ENCODE measurements at places on chromosomes 3 and 15.

DNA sequence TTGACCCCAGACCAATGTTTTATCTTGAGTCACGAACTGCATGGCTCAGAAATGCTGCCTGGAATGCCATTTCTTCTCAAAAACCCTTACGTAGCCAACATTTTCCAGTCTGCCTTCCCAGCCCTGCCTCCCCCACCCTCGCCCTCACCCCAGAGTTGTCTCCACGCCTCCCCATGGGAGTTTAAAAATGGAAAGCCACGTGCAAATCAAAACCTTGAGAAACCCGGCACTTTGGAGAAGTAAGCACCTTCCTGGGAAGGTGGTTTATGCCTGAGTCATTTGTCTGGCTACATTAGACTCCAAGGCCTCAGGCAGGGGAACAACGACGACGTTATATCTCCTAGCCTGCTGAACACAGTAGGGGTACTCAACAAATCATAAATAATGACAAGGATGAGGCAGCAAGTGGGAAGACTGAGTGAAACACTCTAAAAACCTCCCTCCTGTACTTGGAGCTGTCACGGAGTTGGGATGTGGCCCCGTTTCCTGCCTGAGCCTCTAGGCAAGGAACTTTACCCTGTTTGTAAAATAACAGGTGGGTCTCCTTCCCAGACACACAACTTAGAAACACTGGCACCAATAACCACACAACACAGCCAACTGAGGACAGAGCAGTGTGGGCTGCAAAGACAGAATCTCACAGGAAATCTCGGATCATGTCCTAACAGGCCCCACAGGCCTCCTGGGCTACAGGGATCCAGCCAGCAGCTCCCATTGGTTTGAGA lies 179.1 kb downstream of the NTRK3 start:
- no peak for DNase-seq

- no peak for DNase-seq
Observed at GRCh38 chr3:180934638-180935037, 22.2 kb downstream of the FXR1 start.

GRCh38 chr3:191721990-191722389 lies 261.0 kb downstream of the PYDC2 start:
- DNase-seq: no peak

DNA sequence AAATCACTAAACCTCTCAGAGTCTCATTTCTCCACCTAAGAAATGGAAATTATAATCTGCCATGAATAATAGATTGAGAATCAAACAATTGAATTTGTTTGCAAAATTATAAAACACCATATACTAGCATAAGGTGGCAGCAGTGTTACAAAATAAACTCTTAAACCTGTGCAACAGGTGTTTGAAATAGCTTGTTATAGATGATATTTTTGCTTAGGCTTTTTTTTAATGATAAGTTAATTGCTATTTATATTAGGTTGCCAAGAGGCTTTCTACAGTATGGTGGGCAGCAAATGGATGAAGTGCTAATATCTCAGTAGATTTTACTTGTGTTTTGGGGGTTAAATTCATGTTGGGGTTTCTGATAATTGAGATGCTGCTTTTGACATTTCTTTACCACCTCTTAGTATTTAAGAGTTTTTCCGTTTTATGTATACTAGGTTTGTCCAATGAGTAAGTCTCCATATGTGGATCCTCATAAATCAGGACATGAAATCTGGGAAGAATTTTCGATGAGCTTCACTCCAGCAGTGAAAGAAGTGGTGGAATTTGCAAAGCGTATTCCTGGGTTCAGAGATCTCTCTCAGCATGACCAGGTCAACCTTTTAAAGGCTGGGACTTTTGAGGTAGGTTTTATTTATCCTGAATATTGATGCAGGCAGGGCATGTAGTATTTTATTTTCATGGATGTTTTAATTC lies 19.6 kb downstream of the NR1D2 start:
- DNase-seq: no peak

- DNase-seq: no peak
Observed at GRCh38 chr3:33417066-33417673, 23.0 kb downstream of the UBP1 start.

- no peak for DNase-seq
Observed at GRCh38 chr3:44184319-44184953, 57.2 kb upstream of the TOPAZ1 start.

DNA sequence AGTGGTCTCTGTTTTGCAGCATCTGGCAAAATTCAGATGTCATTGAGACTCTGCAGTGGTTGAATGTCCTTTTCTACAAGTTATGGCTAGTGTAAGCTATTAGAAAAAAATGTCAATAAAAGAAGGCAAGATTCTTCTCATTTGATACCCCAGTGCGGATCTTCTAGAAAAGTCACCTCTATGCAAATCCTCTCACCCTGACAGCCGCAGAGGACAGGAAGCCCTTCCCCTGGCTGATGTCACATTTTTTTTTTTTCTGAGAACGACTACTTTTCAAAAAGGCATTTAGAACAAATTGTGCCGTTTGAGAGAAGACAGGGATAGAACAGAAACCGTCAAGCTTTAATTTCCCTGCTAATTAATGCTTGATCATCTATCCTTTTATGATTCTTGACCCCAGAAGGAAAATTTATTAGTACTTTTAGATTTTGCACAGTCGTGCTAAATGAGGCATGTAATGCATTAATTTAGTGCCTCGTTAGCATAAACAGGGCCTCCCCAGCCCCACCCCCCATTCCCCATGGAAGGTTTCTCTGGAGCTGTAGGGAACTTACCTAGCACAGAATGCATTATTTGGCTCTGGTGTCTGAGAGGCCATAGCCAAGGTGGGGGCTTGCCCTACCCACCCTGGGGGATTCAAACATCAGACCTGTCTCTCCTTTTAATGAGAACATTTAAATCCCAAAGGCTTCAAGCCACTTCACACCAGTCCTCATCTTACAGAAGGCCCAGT lies 183.8 kb downstream of the OPA1 start:
- DNase-seq: no peak

GRCh38 chr3:187808527-187808895 lies 63.2 kb upstream of the BCL6 start:
- DNase-seq: no peak

DNA sequence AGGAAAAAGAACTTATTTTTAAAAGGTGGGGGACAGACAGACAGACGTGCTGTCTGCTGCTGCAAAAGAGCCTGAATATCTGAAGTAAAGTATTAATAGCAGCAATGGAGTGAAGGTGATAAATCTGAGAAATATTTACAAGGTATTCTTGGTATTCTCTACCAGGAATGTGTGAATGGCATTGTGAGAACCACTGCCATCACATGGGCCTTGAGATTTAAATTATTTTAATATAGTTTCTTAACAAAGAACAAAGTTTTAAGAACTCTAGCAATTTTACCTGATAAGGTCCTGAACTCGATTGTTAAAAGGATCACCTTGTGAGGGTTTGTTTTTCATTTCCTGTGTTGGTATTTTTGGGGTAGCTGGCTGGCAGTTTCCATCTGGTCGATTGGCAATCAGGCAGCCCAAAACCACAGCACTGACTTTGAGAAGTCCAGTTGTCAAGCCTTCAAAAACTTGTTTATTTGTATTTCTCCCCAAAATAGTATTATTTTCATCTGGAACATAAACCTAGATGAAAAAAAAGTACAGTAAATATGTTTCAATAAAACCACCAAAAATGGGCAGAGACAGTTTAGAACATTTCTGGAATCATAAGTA lies 97.3 kb downstream of the ISL2 start:
- no peak for DNase-seq

DNA sequence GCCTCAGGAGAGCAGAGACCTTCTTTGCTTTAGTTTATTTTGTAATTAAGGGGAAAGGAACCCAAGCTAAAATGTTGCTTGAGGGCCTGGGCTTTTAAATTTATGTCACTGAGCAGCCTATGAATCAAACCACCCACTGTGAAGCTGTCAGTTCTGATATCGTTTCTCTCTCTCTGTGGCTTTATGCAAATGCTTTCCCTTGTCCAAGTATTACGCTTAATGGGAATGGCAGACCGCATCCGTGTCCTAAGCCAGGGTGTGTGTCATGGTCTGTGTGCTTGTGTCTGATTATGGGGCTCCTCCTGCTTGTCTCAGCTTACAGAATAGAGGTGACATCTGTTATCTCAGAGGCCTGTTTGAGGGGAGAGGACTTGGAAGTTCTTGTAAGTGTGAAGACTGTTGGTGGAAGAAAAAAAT lies 82.4 kb downstream of the EBLN2 start:
- no peak for DNase-seq

DNA sequence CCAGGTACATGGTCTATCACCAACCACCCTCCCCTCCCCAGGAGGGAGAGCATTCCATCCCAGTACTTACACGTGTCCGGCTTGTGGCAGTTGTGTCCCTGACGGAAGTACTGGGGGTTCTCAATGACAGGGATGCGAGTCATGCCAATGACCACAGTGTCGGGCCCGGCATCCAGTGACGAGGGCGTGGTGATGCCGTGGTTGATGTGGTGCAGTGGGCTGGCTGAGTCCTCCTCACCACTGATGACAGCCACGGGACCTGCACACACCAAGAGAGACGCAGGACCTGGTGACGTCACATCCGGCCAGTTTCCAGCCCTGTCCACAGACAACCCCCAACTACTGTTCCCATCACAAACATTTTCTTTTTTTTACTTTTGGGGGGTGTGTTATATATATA lies 223.8 kb downstream of the NTRK3 start:
- no peak for DNase-seq

DNA sequence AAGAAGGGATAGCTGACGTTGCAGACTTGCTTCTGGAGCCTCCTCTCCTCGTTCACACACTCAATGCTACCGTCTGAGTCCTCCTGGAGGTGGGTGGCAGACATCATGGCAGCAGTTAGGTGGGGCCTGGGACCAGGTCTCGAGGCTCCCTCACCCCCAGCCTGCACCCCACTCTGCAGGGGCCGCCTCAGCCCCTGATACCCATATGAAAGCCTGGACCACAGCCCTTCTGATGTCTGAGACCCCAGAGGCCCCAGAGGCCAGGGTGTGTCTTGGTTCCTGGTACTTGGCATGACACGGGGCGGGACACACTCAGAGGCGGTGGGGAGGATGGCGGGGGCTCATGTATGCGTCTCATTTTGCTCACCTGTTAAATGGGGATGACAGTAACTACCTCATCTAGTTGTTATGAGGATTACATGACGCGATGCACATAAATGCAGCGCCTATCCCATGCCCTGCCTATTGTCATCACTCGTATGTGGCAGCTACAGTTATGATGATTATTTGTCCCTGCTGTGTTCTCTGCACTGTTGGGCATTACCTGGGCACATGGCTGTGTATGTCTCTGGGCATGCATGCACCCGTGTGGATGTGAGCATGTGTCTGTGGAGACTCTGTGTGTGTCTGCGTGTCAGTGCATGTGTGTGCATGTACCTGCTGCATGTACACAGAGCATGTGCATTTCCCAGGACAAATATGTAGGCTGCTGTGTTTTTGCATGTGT lies 39.9 kb downstream of the FEM1B start:
- no peak for DNase-seq

DNA sequence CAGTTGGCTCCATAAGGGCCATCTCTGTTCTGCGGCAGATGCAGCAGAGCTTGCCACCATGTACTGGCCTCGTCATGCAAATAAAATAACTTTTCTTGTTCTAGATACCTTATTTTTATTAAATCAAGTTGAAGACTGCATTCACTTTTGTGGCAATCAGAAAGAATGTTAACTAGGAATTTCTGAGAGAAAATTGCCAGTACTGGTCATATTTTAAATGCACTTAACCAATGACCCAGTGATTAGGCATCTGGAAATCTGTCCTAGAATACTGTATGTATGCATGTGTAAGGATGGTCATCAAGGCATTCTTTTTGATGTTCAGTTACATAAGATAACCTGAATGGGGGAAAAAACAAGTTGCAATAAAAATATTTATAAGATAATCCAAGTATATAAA lies 34.2 kb upstream of the CSPG5 start:
- DNase-seq: no peak

Measured in activated T-cell treated with anti-CD3 and anti-CD28 coated beads for 4 hours (primary cell).